Activated T-helper 1 cell treated with anti-CD3 and anti-CD28 coated beads, Interleukin-12 subunit alpha, Interleukin-12 subunit beta, Interleukin-2, Interleukin-4 antibody, amounts not matched to agents 30 ng/mL and 10 ng/mL and 1 ng/mL, durations not matched to agents 14 hours and 24 hours and 36 hours (primary cell): ENCODE measurements at places on chromosomes 1 and 21.

- peaks cover 4% of the 10 kb centered on the region for H3K27me3 ChIP-seq
- no peaks in the 10 kb centered on the region for H3K36me3 ChIP-seq
- no peak overlapping the region for H3K4me3 ChIP-seq
- H3K4me1 ChIP-seq = no peaks in the 10 kb centered on the region
Observed at GRCh38 chr1:88509379-88509778, 174.7 kb upstream of the PKN2 start.

DNA sequence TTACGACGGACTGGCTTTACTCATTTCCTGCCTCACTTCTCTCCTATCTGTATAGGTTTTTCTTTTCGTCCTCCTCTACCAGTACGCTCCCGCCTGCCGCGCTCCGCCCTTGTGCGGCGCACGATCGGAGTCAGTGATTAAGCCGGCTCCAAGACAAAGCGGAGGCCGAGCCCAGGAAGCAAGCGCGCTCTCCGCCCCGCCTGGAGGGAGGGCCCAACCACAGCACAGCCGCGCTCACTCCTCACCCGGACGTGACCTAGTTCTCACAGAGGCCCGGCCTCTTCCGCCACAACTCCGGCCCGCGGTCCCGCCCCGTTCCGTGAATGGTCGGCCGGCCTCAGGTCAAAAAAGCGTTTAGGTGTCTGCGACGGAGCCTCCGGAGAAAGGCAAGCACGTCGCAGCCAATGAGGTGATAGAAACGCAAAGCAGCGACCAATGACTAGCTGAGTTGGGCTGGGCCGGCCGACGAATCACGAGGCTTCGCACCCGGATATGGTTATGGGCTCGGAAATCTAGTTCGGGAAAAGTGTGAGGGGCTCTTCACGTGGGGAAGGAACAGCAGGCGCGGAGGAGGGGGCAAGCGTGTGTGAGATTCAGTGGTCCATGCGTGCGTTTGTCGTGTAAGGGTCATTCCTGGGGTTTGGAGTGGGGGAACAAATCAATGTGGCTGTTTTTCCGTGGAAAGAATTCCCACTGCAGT lies at the start of gene METTL13:
METTL13 (plus strand) TSS at position 485 of the 700 bp plus-strand sequence. CDS start 308 bp downstream, outside the sequence.
- H3K27me3 ChIP-seq = no peaks in the 10 kb centered on the region
- H3K4me3 ChIP-seq = peak within 1 kb of the TSS; percentile 93
- peaks cover 23% of the 10 kb centered on the region for H3K36me3 ChIP-seq
- H3K27ac ChIP-seq = peak within 1 kb of the TSS; percentile 88
- peak; percentile 99 for DNase-seq

DNA sequence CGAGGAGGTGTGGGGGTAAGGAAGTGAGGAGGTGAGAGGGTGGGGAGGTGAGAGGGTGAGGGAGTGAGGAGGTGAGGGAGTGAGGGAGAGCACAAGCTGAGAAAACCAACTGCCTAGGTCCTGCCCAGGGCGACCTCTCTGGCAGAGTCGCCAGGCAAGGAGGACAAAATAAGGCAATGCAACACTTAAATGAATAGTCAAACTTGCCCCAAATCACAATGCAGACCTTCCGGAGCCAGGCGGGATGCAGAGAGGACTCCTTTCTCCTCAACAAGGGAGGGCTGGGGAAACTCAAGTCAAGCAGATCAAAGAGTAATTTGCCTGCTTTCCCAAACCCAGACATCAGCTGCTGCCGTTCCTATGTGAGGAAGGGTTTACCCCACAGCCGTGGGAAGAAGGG lies 86.0 kb downstream of the CCDC185 start:
- no peak for DNase-seq
- H3K4me3 ChIP-seq = no peak overlapping the region
- H3K4me1 ChIP-seq = peaks cover 6% of the 10 kb centered on the region
- H3K27me3 ChIP-seq = peaks cover 5% of the 10 kb centered on the region
- H3K27ac ChIP-seq = no peak overlapping the region

- H3K27me3 ChIP-seq = peaks cover 3% of the 10 kb centered on the region
- no peak overlapping the region for H3K4me3 ChIP-seq
- DNase-seq = no peak
- no peaks in the 10 kb centered on the region for H3K4me1 ChIP-seq
- H3K27ac ChIP-seq = no peak overlapping the region
Observed at GRCh38 chr1:2356401-2356800, 35.0 kb downstream of the MORN1 start.

GRCh38 chr1:1069711-1070676 lies 4.1 kb downstream of the RNF223 start:
- DNase-seq = no peak
- H3K4me3 ChIP-seq = no peak overlapping the region
- no peak overlapping the region for H3K27ac ChIP-seq
- H3K36me3 ChIP-seq = no peaks in the 10 kb centered on the region

GRCh38 chr1:19205403-19205802 lies 4.7 kb downstream of the UBR4 start:
- no peak for DNase-seq
- peak overlapping the region; percentile 52 for H3K27ac ChIP-seq
- H3K36me3 ChIP-seq = peaks cover 23% of the 10 kb centered on the region
- peaks cover 47% of the 10 kb centered on the region for H3K4me1 ChIP-seq

- peaks cover 11% of the 10 kb centered on the region for H3K4me1 ChIP-seq
- DNase-seq = no peak
- no peak overlapping the region for H3K27ac ChIP-seq
- no peaks in the 10 kb centered on the region for H3K27me3 ChIP-seq
- peaks cover 17% of the 10 kb centered on the region for H3K36me3 ChIP-seq
Observed at GRCh38 chr21:46486481-46487126, 27.9 kb downstream of the DIP2A start.

GRCh38 chr1:57204942-57205787 lies 218.7 kb downstream of the DAB1 start:
- H3K4me3 ChIP-seq = no peak overlapping the region
- no peaks in the 10 kb centered on the region for H3K4me1 ChIP-seq
- no peaks in the 10 kb centered on the region for H3K36me3 ChIP-seq
- DNase-seq = no peak

DNA sequence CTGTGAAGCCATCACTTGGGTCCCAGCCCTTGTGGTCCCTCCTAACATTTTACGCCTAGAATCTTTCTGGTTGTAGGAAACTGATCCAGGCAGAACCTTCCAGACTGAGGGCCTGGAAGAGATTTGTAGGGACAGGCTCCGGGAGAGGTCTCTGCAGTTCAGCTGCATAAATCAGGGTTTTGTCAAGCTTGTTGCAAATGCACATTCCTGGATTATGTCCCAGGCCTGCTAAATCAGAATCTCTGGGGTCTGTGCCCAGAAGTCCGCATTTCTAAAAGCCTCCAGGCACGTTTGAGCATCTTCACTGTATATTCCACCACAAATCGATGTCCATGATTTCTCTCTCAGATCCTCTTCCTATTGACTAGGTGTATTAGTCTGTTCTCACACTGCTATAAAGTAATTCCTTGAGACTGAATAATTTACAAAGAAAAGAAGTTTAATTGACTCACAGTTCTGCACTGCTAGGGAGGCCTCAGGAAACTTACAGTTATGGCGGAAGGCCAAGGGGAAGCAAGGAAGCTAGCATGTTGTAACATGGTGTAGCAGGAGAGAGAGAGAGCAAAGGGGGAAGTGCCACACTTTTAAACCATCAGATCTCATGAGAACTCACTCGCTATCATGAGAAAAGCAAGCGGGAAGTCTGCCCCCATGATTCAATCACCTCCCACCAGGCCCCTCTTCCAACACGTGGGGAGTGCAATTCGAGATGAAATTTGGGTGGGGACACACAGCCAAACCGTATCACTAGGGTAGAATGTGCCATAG lies 1.2 kb upstream of the FHAD1 start:
- DNase-seq = no peak
- peaks cover 73% of the 10 kb centered on the region for H3K27me3 ChIP-seq
- peaks cover 10% of the 10 kb centered on the region for H3K36me3 ChIP-seq
- H3K4me3 ChIP-seq = no peak overlapping the region

GRCh38 chr1:18190598-18190997 lies 83.0 kb downstream of the IGSF21 start:
- H3K4me1 ChIP-seq = no peaks in the 10 kb centered on the region
- no peaks in the 10 kb centered on the region for H3K36me3 ChIP-seq
- H3K27me3 ChIP-seq = peaks cover 6% of the 10 kb centered on the region
- DNase-seq = no peak
- no peak overlapping the region for H3K4me3 ChIP-seq

GRCh38 chr1:160806109-160806665 lies 10.2 kb downstream of the LY9 start:
- peaks cover 22% of the 10 kb centered on the region for H3K36me3 ChIP-seq
- no peak for DNase-seq
- H3K27ac ChIP-seq = no peak overlapping the region
- H3K4me3 ChIP-seq = no peak overlapping the region

DNA sequence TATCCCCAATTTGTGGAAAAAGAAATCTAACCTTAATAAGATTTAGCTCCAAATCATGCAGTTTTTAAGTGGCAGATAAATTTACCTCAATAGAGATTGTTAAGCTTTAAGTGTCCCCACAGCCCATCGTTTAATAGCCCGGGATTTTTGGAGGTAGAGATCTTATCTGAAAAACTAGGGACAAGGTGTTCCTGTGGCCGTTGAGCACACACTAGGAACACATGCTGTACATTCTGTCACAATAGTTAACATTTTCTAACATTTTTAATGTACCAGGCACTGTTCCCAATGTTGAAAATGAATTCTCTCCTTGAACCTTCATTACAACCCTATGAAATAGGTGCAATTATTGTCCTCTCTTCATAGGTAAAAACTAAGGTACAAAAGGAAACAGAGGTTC lies 85.7 kb upstream of the PLD5 start:
- H3K27ac ChIP-seq = no peak overlapping the region
- no peak overlapping the region for H3K4me3 ChIP-seq
- no peaks in the 10 kb centered on the region for H3K4me1 ChIP-seq
- no peak for DNase-seq
- no peaks in the 10 kb centered on the region for H3K27me3 ChIP-seq

DNA sequence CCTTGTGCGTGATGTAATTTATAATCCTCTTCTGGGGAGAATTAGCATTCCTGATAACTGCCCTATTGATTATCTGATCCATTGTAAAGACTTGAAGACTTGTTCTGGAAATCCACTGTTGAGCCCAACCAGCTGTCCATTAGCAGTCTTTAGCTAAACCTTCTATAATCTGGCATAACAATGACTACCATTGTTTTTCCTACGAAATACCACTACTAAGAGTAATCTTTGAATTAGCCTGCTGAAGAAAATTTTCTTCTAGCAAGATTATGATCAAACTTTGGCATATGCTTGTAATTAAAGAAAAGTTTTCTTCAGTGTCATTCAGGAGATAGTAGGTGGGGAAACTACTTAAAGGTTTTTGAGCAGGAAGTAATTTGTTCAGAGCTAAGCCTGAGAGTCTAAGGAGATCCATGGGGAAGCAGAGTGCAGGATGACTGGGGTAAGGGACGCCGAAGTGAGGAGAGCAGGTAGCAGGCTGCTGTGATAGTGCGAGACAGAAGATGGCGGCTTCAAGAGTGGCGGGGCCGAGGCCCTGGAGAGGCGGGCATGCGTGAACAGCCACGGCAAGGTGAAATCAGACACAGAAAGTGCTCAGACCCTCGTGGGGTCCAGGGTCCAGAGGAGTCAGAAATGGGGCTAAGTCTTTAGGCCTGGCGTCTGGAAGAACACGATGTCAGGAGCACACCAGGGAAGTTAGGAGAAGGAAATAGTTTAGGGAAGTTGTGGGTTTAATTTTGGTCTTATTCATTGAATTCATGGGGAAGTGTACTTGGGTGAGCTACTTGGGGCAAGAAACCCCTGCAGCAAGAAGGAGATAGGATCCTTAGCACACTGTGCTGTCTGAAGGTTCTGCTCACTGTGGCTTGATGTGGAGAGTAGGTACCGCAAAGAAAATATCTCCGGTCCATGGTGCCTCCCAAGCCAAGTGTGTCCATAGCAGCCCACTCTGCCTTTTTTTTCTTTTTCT lies 112.6 kb upstream of the ADAR start:
- no peak for DNase-seq
- H3K4me3 ChIP-seq = no peak overlapping the region
- H3K4me1 ChIP-seq = peaks cover 27% of the 10 kb centered on the region
- no peak overlapping the region for H3K27ac ChIP-seq
